Subcutaneous adipose tissue (tissue), 4 donors: ENCODE measurements at places on chromosomes 16 and 17. TPM values are rescaled to one million over a fixed set of nuclear protein-coding genes. Genes with fewer than 3 reads are reported as not detected.

The MED13 gene
- total RNA-seq: 67.3 TPM

The PRSS27 gene
- total RNA-seq: 1.0 TPM

The TVP23A gene
- total RNA-seq: not detected

The TNRC6A gene
- total RNA-seq: 72.9 TPM

The NDEL1 gene
- 64.1 TPM for total RNA-seq

The CD300E gene
- total RNA-seq: 1.2 TPM

The CDC42EP4 gene
- total RNA-seq: 63.0 TPM

The NEUROD2 gene
- not detected for total RNA-seq

The MTSS2 gene
- total RNA-seq: 5.4 TPM

The RAC3 gene
- 28.3 TPM for total RNA-seq

The RNF167 gene
- total RNA-seq: 31.6 TPM

The CDK5R1 gene
- 0.38 TPM for total RNA-seq

The TCAP gene
- 6.8 TPM for total RNA-seq

The CLEC3A gene
- total RNA-seq: not detected

The TPSG1 gene
- total RNA-seq: not detected
